ENCODE measurements at places on chromosomes 7 and 10.

DNA sequence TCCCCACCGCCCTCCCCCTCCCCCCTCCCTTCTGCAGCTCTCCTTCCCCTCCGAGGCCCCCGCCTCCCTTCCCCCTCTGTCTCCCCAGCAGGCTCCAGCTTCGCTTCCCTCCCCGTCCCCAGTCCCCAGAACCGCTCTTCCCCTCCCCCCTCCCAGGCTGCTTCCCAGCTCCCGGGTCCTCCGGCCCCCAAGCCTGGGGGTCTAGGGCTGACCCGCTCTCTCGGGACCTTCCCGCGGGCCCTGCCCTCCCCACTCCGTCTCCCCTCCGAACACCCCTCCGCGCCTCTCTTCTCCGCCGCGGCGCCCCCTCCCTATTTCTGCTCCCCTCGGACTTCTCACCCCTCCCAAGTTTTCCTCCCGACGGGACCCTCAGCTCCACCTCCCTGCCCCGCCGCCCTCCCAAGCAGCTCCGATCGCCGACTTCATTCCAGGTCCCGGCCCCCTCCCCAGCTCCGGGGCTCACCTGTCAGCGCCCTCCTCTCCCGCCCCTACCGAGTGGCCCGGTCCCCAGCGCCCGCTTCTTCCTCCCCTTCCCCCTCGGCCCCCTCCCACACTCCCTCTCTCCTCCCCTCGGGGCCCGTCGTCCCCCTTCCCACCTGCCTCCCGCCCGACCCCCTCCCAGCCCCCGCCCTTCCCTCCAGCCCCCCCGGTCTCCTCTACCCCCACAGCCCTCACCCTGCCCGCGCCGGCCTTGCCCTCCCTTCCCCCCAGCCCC, 990 bp downstream of the ZNF467 start:
- DNase-seq = peak; percentile 91

DNA sequence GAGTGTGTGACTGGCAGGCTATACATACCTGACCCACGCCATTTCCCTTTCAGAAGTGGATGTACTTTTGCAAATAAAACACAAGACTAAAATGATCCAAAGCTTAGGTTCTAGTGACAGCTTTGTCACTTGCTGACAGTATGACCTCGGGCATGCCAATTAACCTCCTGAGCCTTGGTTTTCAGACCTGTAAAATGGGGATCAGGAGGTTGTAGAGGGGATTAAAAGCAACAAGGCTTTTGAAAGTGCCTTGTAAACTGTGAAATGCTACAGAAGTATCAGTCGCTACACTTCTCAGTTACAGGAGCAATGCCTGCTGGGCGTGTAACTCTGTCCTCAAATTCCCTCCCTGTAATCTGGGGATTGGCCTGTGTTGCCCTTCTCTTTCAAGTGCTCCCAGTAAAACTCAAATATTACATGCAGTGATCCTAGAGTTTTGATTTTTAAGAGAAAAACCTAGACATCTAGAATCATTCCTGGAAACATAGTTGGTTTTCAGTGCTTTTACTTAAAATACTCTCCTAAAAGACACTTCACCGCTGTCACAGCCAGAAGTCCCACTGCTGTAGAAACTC, 8.8 kb upstream of the GRB10 start:
- peak; percentile 40 for DNase-seq

- no peak for DNase-seq
Measured at GRCh38 chr10:78266741-78267469, 233.2 kb downstream of the RPS24 start.

GRCh38 chr10:130010653-130011052, 46.6 kb upstream of the EBF3 start:
- DNase-seq = no peak

- DNase-seq = no peak
Measured at GRCh38 chr10:130434446-130435385, 298.5 kb downstream of the GLRX3 start.

DNA sequence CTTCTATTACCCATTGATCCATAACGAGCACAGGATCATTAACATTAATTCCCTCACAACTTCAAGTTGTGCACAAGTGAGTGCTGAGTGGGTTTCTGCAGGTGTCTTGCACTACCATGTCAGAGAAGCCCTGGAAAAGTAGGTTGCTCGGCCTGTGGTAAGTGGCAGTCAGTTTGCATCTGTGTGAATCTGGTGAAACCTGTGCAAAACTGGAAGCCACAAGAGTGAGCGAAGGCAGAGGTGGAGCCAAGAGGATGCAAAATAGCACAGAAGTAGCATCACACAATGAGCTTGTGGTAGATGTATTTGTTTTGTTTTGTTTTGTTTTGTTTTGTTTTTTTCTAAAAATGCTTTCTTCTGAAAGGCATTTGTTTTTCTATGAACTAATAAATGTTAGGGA, 181.5 kb downstream of the THSD7A start:
- DNase-seq = no peak

- DNase-seq = peak; percentile 79
Measured at GRCh38 chr10:3197348-3198003, 24.9 kb upstream of the PITRM1 start.

GRCh38 chr7:112874909-112875308, 84.7 kb upstream of the TMEM168 start:
- no peak for DNase-seq

- DNase-seq = no peak
Measured at GRCh38 chr10:22026287-22026686, 22.8 kb upstream of the DNAJC1 start.

DNA sequence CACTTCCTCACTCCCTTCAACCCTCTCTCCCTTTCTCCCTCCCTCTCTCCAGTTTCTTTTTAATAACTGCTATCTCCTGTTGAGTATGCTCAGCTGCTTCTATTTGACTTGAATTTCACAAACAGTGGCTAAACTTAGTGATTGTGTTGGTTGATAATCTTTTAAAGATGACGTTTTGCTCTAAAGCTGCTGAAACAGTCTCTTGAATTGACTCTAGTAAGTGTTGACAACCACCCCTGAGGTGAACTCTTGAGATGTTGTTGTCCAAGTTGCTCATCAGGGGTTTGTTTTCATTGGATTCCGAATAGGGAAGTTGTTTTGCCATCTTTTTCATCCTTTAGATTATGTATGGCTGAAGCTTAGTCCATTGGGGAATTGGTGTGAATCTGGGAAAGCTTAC, 176.2 kb downstream of the TWIST1 start:
- DNase-seq = no peak

- DNase-seq = no peak
Measured at GRCh38 chr10:35554461-35555056, 50.6 kb upstream of the GJD4 start.

DNA sequence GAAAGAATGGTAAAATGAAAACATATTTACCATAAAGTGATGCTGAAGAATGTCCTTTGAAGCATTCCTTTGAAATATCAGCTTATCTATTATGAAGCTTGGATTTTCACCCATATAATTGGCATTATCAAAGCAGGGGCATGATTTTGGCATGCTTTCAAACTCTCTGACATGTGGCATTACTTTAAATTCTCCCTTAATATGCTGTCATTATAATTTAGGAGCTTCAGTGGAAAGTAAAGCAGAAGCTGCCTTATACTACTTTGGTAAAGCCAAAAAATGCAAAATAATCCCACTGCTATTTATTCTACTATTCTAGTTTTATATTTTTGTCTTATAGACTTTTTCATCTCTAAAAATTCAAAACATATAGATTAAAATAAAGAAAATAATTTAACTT, 28.0 kb upstream of the HIBADH start:
- DNase-seq = no peak

DNA sequence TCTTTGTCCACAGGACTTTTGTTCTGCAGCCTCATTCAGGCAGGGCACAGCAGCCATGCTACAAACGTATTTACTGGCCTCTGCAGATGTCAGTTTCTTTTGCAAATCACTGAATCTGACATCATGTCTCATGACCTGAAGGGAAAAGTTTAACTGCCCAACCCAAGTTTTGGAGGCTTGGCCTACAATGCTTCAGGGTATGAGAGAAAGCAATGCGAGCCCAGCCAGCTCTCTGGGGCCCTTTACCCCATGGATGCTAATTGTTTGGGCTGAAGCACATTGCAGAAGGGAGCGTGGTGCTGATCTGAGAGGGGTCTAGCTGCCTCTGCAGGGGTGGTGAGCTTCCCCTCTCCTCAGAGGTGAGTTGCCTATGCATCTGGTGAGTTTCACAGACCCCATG, 179.9 kb upstream of the CXCL12 start:
- no peak for DNase-seq

DNA sequence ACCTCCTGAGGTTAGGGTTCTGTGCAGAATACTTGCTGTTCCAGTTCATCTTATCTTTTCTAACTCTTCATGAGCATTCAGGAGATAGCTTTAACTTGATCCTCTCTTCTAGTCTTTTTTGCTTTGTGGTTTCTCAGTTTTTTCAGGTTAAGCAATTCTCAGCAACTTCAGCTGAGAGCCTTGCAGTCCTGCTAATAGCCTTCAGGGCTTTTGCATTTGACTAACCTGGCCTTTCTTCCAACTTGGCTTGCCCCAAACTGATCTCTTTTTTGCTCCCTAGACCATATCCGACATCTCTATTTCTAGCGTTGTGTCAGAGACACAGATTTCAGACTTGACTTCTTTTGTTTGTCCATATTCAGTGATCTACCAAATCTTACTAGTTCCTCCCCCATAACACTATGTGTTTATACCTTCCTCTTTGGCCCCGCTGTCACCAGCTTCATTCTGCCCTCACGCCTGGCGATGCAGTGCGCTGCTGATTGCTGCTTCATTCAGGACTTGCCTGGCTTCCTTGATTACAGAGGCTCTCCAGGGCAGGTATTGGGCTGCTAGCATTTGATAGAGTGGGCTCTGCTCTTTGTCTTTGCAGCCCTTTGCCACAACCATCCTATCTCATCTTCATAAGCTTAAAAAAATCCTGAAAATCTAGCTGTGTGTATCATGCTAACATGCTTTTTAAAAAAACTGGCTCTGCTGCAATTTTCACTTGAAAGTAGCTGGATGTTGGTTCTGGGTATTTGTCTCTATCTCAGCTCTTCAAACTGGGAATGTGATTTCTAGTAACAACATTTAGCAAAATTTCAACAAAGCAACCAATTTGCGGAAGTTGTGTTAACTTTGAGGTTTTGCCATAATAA, 9.6 kb downstream of the CUL1 start:
- peak; percentile 47 for DNase-seq

GRCh38 chr10:103757531-103758293, 97.7 kb downstream of the SH3PXD2A start:
- no peak for DNase-seq
